ENCODE measurements at places on chromosomes 5 and 9.

DNA sequence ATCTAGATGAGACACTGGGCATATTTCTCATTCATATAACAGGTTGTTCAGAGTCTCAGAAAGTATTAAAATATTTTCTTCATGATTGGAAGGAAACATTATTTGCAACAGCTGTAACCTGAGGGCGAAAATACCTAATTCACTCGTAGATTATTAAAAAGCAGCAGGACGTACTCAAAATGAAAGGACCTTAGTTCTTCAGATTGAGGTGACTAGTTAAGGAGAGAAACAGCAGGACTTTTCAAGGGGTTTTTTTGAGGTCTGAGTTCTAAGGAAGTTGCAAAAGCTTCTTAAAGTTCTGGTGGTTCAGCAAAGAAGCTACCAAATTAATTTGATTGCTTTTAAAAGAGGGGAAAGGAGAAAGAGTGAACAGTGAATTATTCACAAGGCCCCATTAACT, 174.9 kb downstream of the TMEM161B start:
- DNase-seq = no peak

- DNase-seq = no peak
These were observed 47.3 kb downstream of the RASGEF1C start for GRCh38 chr5:180161420-180162303.

DNA sequence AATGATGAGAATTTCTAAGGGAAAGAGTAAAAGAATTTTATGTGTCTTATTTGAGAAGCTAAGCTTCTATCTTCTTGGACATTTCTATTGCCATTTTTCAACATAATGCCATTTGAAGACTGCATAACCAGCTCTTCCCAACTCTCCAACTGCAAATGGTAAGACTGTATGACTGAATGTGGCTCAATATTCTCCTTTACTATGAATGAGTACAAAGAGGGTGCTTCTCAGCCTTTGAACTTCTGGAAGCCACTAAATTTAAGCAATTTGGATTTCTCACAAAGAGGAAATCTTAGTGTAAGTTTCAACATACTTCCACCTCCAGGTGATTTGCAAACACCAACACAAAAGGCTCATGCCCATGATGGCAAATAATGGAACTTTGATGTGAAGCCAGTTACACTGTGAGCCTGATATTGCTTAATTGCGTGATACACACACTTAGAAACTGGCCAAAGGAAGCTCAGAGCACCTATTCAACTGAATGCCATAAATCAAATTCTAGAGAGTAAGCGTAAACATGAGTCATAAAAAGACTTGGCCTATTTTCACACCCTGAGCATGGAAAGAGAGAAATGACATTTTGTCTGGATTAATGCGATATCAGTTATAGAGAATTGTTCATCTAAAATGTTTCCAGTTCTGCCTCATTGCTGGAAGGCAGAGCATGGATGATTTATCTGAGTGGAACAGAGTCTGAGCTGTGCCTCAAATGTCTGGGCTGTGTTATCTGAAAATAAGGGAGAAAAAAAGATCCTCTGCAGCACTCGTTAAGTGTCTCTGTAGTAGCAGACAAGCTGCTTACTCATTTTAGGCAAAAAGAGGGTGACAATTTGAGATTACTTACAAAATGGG, 145.3 kb downstream of the PLK2 start:
- DNase-seq = no peak

DNA sequence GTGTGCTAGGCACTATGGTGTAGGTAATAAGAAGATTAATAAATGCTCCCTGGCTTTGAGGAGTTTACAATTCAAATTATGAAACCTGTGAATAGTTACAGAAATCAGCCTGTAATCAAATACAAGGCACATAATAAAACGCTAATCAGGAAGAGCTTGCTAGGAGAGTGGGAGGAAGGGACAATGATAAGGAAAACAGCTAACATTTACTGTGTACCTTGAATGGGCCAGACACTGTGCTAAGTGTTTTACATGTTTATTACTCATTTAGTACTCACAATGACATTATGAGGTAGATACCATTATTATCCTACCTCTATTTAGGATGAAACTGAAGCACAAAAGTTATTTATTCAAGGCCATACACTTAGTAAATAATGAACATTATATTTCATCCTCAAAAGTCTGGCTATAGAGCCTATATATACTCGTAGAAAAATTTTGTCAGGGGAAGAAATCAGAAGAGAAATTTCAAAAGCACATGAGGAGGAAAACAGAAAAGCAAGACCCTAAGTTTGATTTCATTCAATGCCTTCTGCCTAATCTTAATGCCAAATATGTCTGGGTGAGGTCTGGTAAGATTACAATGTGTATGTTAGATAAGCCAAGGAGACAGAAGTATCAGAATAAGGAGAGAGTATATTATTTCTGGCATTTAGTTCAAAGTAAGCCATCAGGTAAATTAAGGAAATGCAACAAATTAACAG, 35.9 kb downstream of the AFF4 start:
- DNase-seq = no peak

- DNase-seq = no peak
These were observed 72.5 kb downstream of the CEP120 start for GRCh38 chr5:123350742-123351141.

DNA sequence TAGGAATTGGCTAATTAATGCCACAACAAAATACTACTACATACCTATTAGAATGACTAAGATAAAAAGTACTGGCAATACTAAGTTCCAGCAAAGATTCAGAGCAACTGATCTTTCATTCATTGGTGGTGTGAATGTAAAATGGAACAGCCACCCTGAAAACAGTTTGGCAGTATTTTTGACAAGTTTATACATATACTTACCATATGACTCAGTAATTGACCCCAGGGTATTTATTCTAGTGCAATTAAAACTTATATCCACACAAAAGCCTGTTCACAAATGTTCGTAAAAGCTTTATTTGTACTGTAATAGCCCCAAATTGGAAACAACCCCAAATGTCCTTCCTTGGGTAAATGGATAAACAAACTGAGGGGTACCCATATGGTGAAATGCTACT, 270.8 kb upstream of the ACTBL2 start:
- DNase-seq = no peak

GRCh38 chr9:95383845-95384244, 66.3 kb upstream of the FANCC start:
- DNase-seq = no peak

DNA sequence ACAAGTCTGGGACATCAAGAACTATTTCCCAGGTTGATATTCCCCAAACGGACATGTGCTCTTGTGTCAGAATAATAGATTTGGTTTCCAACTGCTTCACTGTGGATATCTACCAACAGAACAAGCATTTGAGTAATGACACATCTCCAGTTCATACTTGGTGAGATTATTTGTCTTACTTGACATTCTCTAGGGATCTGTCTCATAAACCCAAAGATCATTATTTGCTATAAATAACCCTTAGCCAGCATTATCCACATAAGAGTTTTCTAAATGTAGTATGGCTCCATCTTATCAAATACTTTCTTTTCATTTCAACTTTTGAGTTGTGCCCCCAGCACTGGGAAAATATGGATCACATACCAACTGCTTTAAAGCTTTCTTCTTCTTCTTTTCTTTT, 1063.9 kb upstream of the CDH18 start:
- no peak for DNase-seq

DNA sequence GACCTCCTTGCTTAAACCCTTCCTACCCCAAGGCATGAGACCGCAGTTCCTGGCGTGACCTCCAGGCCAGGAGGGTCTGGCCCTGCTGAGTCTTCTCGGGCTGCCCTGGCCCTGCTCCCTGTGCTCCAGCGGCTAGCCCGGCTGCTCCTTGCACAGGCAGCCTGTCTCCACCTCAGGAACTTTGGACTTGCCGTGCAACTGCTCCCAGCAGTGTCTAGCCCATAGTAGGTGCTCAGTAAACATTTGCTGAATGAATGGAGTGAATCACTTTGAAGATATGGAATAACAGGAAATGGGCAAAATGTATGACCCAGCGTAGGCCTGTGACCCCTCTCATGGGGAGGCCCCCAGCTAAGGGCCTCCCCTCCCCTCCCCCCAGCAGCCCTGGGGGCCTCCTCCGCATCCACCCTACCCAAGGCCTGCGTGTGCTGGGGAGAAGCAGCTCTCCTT, 127.1 kb downstream of the ZNF354C start:
- DNase-seq = no peak

DNA sequence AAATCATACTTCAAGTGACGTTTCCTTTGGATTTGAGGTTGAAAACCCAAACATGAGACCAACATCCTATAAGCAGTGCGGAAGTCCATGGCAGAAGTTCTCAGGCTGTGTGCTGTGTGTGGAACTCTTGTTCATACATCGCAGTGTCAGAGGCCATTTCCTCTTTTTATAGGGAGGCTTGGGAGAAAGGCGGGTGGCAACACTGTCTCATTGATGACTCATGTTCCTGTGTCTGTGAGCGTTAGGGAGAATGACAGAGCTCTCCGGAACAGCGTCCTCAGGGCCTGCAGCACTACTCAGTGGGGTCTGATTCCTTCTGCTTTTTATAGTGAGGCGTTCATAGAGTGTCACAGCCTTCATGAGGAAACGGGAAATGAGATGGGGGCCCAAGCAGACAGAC, 98.8 kb upstream of the BASP1 start:
- DNase-seq = peak; percentile 94

DNA sequence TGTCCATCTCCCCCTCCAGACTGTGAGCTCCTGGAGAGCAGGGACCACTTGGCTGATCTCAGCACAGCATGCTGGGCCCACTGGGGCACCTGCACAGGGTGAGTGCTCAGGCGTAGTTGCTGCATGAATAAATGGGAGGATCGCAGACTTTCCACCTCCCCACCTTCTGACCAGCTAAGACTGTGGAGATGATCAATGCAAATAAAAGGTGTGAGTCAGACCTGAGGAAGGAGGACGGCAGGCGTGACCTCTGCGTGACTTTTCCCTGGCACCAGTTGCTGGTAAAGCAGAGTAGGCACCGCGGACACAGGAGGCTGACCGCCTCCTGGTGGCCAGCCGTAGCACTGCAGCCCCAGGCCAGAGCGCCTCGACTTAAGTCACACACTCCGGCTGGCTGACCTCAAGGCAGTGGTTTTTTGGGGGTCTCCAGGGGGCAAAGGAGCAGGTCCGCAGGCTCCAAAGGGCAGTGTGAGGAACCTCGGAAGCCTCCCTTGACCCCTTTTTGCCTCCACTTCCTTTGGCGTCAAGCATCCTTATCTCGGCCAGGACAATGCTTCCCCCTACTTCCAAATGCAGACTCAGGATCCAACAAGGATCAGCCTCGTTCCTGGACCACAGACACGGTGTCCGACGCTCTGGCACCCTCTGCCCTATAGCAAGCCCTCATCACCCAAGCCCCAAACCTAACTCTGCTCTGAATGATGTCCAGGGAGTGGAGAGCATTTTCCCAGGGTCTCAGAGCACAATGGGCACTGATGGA, 12.7 kb upstream of the TDRD7 start:
- DNase-seq = peak; percentile 74

- peak; percentile 93 for DNase-seq
These were observed 6.8 kb downstream of the MRPL36 start for GRCh38 chr5:1792842-1793266.

DNA sequence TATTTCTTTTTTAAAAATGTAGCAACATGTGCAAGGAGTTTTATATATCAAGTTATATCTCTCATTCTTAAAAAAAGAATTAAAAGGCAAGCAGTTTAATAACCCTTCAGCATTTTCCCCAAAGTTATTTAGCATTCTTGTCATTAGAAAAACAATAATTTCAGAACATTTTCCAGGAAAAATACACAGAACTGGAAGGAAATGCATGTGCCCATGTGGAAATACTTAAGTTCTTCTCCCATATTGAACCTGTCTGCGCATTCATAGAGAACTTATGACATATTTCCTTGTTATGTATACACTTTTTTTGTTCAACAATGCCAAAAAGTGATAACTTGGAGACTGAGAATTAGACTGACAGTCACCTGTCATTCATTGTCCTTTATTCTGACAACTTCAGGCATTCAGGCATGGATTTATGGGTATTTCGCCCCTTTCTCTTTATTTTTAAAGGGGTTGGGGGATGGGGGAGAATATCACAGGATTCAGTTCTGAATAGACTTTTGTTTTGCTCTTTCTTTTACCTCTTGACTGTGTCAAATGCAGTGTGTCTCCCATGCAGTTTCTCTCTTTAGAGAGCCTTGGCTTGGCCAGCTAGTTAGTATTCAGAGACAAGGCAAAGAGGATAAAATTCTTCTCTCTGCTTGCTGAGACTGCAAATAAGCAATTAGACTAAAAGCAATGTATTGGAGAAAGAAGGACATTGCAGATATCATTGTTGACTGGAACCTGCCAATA, 701.0 kb downstream of the NR2F1-AS1 start:
- DNase-seq = no peak

GRCh38 chr9:90301277-90301653, 341.4 kb downstream of the DIRAS2 start:
- peak; percentile 75 for DNase-seq

- peak; percentile 79 for DNase-seq
These were observed 39.0 kb upstream of the TARS1 start for GRCh38 chr5:33401482-33402390.

- no peak for DNase-seq
These were observed 503 bp downstream of the SEMA4D start for GRCh38 chr9:89497257-89497963.

DNA sequence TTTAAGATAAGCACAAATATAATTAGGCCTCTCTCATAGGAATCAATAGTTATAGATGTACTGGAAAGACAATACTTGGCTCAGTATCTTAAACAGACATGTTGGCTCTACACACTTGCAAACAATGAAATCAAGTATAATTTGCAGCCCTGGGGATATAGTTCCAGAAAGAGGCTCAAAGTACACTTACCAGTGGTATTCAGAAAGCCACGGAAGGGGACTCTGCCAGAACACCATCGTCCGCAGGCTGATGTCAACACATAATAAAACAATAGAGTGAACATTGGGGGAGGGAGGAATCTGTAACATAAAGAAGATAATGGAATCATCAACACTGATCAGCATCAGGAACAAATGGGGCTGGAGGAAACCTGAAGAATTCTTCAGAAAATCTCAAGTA, 31.2 kb upstream of the EBF1 start:
- DNase-seq = no peak

DNA sequence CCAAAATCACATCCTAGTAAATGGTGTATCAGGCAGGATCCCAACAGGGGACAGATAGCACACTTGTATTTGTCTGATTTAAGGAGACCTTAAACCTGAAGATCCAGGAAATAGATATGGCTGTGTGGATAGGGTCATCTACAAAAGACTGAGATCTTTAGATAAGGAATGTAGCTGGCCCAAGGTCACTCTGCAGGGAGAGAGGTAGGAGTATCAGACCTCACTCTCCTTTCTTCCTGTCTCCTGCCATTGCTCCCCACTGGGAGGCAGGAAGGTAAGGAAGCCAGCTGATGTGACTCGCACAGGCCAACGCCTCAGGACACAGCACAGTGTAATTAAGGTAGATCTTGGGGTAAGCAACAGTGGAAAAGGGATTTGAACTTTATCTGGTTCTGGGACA, 85.8 kb downstream of the PLPPR1 start:
- no peak for DNase-seq

DNA sequence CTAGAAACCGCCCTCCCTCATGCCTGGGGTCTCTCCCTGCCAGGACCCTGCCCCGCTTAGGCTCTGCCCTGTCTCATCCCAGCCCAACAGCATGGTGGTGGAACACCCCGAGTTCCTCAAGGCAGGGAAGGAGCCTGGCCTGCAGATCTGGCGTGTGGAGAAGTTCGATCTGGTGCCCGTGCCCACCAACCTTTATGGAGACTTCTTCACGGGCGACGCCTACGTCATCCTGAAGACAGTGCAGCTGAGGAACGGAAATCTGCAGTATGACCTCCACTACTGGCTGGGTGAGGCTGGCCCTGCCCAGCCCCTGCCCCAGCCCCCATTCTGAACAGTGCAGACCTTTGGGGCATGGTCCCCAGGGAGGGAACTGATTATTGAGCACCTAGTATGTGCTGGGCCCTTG, 33.9 kb downstream of the GSN start:
- DNase-seq = no peak
